Renal pelvis (tissue), 12 donors: ENCODE measurements at places on chromosomes 12 and 14. TPM values are rescaled to one million over a fixed set of nuclear protein-coding genes. Genes with fewer than 3 reads are reported as not detected.

The TMEM119 gene
- 15.3 TPM for polyA plus RNA-seq

DNA sequence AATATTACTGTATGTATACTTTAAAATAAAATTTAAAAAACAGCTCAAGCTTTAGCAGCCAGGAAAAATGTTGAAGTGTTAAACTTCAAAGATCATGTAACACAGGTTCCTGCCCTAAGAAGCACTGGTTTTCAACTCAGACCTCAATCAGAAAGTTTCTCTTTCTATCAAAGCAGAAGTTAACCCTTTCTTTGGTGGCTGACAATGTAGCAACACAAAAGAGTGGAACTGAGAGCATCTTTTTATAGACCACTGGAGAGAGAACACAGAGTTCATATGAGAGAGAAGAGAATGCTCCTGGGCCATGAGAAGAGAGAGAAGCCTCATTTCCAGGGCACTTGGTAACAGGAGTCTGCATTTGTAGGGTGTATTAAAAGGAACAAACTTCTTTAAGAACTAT, 42.2 kb upstream of the KTN1 start:
- no peak for DNase-seq

The SLC2A3 gene
- polyA plus RNA-seq = 13.3 TPM

DNA sequence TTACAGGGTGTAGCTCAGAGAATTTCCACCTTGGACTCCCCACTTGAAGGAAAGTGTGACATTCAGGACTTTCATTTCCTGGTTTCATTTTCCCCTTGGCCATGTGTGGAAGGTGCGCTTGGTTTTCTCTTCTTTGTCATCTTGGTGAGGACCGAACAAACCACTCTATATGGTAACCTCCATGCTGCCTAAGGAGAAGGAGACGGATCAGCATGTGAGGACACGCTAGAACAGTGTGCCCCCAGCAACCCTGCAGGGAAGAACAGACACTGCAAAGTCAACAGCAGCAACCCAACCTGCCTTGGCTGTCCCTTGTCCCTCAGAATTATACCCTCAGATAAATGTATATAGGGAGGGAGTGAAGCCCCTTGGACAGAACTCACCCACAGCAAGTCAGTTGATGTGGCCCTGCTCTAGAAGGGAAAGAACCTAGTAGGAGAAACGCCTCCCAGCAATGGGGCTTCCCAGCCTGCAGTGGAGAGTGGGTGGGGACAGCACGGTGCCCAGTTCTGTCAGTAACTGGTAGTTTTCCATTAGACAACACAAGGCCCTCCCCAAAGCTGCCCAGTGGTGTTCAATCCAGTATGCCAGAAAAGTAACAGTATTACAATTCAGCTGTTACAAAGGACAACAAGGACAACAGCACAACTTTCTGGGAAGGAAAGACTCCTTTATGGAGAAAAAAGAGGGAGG, 18.9 kb upstream of the COCH start:
- DNase-seq = no peak

GRCh38 chr12:127230843-127231260, 1036.1 kb upstream of the TMEM132C start:
- no peak for DNase-seq

The NRIP2 gene
- 30.1 TPM for polyA plus RNA-seq

The NUAK1 gene
- 11.9 TPM for polyA plus RNA-seq

The CCDC175 gene
- 0.57 TPM for polyA plus RNA-seq

GRCh38 chr14:58822856-58823255, 185.1 kb downstream of the DACT1 start:
- no peak for DNase-seq

- DNase-seq = no peak
These were observed 106.2 kb downstream of the DAAM1 start for GRCh38 chr14:59294662-59294992.

- DNase-seq = no peak
These were observed 47.3 kb downstream of the PTPN11 start for GRCh38 chr12:112466011-112466422.

The PRB2 gene
- polyA plus RNA-seq = not detected

DNA sequence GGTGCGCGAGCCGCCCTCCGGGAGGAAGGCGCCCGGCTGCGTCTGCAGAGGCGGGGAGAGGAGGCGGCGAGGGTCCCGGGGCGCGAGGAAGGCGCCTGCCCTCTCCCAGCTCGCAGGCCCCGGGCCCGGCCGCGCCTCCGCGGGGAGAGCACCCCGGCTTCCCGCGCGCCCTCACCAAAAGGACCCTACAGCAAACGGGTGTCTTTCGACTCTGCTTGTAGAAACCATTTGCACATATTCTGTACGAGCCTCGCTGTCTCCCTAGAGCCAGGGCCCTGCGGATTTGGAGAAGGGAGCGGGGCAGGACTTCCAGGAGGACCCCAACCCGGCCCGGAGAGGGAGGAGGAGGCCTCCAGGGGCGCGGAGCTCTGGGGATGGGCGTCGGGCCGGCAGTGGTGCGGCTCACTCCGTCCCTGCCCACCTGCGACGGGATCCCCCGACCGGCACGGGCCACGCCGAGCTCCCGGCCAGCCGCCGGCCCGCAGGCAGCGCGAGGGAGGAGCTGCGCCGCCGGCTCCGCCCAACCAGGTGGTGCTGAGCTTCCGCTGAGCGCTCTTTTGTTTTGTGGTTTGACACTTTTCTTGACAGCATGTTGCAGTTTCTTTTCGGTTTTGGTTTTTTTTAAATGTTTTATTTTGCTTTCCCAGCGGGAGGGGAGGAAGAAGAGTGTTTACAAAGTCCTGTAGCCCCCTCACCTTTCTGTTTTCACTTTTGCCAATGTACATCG, 103.3 kb upstream of the FKBP4 start:
- DNase-seq = peak; percentile 21

- no peak for DNase-seq
These were observed 56.3 kb downstream of the ABCC9 start for GRCh38 chr12:21884936-21885335.

DNA sequence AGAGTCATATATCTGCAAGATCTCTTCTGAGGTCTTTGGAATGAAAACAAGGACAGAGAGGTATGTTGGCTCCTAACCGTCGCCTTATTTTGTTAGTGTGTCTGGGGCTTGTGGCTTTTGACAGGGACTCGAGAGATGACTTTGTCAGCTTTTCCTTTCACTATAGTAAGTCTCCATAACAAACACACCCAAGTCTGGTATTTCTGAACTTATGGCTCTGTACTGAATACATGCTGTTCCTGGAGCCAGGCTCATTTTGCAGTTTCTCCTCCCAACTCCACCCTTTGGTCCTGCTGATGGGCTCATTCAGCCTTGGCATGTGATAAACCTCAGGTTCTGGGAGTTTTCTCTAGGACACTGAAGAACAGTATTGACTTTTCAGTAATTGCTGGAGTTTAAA, 27.7 kb upstream of the TMED10 start:
- no peak for DNase-seq

- no peak for DNase-seq
These were observed 3.1 kb downstream of the KRT74 start for GRCh38 chr12:52570511-52570910.

DNA sequence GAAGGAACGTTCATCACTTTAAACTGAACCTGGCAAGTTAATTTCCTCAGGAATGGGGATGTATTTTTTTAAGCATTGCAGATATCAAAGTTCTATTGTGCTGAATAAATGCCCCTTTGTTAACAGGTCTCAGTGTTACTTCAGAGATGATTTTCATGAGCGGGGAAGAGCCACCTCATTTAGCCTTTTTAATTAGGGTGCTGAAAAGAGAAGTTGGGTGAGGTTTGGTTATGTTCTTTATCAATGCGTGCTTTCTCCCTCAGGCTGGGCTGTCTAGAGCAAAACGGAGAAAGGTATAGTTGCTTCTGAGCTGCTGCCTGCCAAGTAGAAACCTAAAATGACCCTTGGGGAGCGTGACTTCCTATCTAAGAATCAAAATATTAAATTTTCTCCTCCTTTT, 8.0 kb upstream of the HIP1R start:
- DNase-seq = no peak

The PAX9 gene
- polyA plus RNA-seq = 0.17 TPM

The CLSTN3 gene
- 99.1 TPM for polyA plus RNA-seq

DNA sequence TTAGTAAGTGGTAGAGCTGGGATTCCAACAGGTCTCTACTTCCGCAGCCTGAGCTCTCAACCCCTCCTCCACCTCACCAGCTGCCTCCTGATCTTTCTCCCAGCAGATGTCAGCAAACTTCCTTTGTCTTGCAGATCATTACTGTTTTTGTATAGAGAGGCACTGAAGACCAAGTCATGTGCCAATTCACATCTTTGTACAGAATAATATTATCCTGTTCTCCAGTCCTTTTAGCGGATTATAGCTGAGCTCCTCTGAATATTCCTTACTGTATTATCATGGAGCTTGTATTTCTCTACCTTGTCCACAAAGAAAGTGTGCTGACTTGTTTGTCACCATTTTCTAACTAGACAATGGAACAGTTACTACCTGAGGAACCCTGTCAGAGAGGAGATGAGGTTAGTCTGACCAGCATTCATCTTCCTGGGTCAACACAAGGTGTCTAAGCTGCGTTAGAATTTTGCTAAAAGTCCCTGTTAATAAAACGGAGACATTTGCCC, 142.3 kb upstream of the ARHGAP5 start:
- DNase-seq = peak; percentile 53

GRCh38 chr12:19003141-19003540, 126.4 kb upstream of the PLEKHA5 start:
- no peak for DNase-seq

DNA sequence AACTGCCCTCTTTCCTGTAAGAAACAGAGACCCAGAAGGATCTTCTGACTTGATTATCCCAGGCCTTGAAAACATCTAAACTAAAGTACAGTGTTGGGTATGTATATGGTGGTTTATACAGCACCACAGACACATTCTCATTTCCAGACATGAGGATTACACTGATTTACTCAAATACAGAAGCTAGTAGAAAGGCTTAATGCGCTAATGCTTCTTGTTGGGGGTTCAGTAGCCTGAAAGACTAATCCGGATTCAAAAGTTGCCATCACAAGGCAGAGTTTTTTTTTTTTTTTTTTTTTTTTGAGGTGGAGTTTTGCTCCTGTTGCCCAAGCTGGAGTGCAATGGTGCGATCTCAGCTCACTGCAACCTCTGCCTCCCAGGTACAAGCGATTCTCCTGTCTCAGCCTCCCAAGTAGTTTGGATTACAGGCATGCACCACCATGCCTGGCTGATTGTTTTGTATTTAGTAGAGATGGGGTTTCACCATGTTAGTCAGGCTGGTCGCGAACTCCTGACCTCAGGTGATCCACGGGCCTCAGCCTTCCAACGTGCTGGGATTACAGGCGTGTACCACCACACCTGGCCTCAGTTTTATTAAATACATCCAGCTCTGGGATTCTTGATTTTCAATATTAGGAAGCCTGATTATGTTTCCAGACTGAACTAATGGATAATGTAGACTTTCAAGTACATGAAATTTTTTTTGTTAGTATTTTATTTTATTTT, 46.3 kb upstream of the HECTD1 start:
- DNase-seq = no peak

DNA sequence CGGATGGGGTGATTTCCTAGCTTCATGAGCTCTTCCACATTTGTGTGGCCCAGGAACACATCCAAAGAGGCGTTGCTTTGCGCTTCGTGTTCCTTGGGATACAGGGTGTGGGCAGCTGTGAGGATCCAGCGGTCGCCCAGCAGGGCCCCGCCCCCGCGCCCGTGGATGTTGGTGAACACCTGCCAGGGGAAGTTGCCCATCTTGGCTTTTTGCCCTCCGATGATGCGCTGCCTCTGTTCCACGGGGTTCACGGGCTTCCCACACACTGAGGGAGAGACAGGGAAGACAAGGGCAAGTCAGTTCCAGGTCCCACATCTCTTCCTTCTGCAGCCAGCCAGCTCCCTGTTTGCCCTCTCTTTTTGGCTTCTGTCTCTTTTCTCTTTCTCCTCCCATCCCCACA, 11.2 kb downstream of the C1R start:
- no peak for DNase-seq

GRCh38 chr14:67487937-67488893, at the start of gene TMEM229B:
Gene TMEM229B (minus strand): TSS chr14:67488721. CDS start chr14:67473923, 14,798 bp downstream.
- no peak for DNase-seq

DNA sequence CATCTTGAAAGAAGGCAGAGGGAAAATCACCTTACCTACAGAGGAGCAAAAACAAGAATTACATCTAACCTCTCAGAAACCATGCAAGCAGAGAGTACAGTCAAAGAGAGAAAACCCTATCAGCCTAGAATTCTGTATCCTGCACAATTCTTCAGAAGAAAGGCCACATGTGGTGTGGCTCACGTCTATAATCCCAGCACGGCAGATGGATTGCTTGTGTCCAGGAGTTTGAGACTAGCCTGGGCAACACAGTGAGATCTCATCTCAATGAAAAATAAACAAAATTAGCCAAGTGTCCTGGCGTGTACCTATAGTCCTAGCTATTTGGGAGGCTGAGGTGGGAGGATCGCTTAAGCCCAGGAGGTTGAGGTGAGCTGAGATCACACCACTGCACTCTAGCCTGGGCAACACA, 48.2 kb downstream of the ATF7 start:
- no peak for DNase-seq
